ENCODE measurements at places on chromosomes 1 and 21.
A peak's percentile ranks its signal among the peaks of the same experiment; 100 is the strongest.

- no peak for DNase-seq
These were observed 14.6 kb downstream of the OPTC start for GRCh38 chr1:203508463-203509073.

DNA sequence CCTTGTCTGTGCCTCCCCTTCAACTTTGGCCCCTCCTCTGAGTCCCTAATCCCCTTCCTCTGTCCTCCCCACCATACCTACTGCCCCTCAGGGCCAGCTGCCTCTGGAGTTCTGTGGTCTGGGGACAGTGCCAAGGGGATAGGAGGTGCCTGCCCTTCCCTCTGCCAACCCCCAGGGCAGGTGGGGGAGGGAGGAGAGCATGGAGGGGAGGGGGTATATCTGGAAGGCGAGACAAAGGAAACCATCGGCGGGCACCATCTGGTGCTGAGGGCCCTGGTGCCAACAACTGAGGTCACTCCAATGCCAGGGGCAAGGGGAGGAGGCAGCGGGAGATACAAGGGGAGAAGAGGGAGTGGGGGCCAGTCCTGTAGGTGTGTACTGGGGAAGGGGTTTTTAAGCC, 9.6 kb downstream of the RAB25 start:
- DNase-seq: no peak

DNA sequence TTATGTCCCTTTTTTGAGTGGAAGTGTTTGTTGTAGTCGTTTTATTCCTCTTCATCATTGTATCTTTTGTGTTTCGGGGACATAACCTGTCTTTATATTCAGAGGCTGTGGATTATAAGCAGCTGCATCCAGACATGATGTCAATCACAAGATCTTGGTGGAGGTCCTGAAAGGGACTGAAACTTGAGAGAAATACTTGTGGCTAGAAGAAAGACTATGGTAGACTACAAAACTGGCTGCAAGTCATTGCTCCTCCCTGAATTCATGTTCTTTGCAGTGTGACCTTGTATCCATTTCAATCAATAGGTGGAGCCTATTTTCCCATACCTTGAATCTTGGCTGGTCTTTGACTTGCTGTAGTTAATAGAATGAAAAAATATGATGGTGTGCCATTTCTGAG, 442.4 kb upstream of the PLXNA2 start:
- DNase-seq: no peak

DNA sequence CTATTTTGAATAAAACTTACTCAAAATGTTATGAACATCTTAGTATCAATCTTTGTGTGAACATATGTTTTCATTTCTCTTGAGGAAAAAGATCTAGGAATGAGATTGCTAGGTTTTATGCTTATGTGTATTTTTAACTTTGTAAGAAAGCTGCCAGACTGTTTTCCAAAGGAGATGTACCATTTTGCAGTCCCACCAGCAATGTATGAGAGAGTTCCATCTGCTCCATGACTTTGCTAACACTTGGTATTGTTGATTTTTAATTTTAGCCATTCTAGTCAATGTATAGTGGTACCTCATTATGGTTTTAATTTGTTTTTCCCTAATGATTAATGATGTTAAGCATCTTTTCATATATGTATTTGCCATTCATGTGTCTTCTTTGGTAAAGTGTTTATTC, 132.5 kb downstream of the ZMYM4 start:
- no peak for DNase-seq

DNA sequence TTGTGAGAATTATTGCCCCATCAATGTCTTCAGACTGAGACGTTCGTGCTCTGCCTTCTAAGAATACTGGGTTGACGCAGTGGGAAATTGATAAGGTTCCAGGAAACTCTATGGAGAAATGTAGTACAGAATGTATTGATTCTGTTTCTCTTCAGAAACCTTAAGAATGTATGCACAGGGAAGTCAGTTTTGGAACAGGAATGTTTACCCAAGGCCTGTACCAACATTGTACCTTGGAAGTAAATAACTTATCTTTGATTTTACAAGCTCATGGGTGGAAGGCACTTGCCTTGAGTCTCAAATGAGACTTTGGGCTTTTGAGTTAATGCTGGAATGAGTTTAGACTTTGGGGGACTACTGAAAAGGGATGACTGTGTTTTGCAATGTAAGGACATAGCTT, 59.5 kb upstream of the PCP4 start:
- DNase-seq: peak; percentile 92

DNA sequence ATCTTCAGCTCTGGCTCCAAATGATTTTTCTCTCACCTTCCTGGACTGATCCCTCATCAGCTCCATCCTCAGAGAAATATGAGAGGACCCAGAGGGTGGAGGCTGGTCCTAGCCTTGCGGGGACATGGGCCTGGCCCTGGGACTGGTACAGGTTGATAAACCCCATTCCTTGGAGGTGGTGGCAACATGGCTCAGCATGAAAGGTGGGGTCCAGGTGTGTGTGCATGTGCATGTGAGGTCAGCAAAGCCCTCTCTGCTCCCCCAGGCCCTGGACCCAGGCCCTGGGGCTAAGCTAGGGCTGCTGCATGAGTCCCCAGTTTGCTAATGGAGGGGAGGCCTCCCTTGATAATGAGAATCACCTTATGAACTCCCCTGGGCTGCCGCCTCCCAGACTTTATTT, 363.1 kb downstream of the MATN1 start:
- no peak for DNase-seq

DNA sequence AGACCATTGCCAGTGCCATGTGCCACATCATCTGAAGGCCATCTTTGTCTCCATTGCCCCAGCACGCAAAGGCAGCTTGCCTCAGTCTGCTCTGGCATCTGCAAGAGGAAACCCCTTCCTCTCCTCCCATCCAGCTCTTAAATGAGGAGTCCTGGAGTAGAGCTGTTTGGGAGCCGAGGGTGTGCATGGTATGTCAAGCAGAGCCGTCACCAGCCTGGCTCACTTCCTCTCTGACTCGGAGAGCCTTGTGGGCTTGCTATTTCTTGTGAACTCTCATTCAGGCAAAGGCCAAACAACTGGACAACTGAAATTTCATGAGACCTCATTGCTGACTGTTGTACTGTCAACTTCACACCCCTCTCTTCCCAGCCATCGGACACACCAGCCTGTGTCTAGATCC, 143.9 kb downstream of the SIPA1L2 start:
- no peak for DNase-seq

DNA sequence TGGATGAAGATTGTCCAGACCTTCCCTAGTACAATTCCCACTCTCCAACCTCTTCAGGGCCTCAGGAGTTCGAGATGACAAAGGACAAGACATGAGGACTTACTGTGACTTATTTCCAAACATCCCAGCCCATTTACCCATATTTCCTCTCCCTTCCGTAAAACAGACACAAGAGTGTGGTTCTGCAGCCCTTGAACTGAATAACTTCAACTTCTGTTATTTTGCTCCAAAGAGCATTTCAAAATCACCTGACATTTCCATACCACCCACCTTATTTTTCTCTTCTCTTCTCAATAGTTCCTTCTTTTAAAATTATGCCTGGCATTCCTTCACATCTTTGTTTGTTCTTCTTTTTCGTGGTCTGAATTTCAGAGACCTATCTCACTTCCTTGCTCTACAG, 8.7 kb upstream of the OR10K2 start:
- no peak for DNase-seq

DNA sequence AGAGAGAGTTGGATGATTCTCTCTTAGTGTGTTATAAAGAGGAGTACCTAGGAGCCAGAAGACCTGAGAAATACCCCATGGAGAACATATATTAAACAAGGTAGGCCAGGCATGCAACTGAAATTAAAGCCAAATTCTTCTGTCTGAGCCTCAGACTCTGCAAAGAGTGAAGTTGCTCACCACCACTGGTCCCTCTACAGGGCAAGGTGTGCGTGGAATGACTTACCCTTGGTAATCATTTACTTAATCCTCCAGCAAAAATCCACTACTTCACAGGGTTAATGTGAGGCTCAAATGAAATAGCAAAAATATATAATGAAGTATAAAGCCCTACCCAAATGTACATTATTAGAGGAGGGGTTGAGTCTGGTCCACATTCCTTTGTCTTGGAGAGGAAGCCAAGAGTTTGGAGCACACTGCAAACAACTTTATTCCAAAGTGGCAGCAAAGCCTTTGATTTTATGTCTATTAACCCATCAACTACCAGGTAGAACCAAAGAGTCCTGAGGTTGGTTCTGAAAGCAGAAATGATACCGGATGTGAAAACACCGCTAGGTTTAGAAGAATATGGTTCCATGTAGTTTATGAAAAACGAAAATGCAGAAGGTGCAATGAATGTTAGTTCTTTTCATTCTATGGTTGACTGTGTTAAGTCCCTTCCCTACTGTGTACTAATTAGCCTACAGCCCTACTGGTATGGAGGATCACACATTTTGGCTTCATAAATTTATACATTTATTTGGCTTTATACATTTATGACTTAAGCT, 8.5 kb downstream of the SSR2 start:
- DNase-seq: no peak

DNA sequence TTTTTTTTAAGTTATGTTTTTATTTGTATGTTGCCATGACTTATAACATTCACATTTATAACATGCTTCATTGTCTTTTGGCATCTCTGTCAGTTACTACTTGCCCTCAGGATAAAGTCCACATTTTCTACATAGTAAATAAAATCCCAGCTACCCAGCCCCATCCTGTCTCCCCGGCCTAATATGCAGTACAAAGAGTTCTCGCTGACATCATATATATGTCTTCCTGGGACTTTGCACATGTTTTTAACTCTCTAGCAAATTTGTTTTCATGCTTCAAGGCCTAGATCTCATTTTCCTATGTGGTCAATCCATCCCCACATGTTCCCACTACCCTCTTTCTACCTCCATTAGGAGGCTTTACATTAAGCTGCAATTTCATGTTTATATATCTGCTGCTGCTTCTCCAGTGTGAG, 33.0 kb upstream of the IVNS1ABP start:
- DNase-seq: no peak

GRCh38 chr1:228144993-228145343, 4.8 kb upstream of the GJC2 start:
- no peak for DNase-seq

DNA sequence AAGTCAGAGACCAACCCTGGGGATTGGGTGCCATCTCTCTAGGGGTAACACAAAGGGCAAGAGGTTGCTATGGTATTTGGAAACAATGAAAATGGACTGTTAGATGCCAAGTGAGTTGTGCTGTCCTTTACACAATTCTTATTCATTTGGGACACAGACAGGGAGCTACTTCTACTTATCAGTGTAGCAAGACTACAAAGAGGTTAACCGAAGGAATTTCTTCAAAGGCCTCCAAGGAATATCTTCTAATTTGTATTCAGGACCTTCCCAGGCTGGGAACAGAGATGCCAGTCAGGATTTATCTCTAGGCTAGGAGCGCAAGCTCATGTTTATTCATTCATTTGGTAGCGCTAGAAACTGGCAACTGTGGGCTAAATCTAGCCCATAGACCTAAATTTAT, 2.6 kb downstream of the NAXE start:
- no peak for DNase-seq

- no peak for DNase-seq
These were observed 733 bp downstream of the TMEM35B start for GRCh38 chr1:34984435-34984792.

GRCh38 chr1:26019641-26020315, 1.8 kb upstream of the EXTL1 start:
- DNase-seq: no peak

DNA sequence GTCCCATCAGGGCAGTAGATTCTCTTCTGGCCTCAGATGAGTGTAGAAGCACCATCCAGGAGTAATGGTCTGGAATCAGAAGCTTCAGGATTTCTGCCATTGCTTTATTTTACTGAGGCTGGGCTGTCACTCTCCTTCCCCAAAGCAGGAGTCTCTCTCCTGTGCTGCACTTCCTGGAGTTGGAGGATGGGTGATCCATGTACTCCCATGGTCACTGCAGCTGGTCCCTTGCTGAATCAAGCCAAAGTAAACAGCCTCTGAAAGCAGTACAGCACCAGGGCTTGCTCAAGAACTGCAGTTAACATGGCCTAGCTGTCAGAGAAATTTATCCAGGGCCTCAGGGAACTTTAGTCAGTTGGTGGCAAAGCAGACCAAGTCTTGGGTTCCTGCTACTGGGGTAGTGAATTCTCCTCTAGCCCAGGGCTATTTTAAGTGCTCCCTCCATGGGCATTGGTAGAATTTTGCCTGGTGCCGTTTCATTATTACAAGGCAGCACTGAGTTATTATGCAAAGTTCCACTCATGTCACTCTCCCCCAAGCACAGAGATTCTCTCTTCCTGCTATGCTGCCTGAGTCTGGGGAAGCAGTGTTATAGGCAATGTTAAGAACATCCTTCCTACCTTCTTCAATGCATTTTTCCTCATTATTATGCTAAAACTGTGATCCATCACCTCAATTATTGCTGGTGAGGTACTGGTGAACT, 29.5 kb downstream of the DRAM2 start:
- peak; percentile 77 for DNase-seq

DNA sequence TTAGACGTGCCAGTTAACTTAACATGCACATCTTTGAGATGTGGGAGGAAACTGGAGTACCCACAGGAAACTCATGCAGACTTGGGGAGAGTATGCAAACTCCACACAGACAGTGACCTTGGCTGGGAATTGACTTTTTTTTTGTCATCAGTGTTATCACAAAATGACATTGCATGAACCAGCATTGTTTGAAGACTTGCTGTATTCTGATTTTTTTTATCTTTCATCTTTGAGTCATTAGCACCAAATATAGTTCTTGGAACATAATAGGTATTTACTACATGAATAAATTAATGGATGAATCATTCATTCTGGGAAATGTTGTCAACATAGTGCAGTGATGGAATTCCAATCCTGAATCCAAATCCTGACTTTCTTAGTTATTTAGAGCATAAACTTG, 77.0 kb downstream of the ATF6 start:
- DNase-seq: no peak

GRCh38 chr21:36723371-36723881, 24.5 kb downstream of the SIM2 start:
- no peak for DNase-seq

DNA sequence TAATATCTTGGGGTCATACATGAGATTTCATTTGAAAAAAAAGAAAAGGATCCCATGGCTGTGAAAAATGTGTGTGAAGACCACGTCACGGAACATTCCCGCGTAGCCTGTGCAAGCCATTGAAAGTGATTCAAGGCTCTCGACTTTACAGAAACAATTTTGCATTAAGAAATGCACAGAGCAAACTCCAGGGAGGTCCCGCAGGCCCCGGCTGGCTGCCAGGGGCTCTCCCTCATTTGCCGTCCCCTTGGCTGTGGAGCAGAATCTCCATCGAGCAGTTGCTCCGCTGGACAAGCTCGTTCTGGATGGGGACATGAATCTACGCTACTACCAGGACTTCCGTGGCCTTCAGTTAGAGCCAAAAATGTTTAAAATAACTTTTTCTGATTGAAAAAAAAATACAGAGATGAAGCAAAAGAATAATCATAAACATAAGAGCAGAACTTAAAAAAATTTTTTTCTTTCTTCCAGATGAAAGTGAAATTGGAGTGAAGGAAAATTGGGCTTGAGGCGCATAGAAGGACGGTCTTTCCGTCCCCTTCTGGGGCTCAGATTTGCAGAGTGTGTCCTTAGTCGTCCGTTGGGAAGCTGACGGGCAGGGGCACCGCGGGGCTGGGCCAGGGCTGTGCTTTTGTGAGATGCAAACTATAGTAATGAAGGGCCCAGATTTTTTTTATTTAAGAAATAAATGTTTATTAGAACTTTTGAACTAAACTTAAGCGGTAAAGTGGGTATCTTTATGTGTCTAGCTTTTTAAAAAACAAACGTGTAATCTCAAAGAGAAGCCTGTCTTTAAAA, 68.1 kb upstream of the ARHGEF16 start:
- DNase-seq: no peak
